ENCODE measurements at places on chromosomes 1 and 21.

- DNase-seq, result no peak
Observed at GRCh38 chr1:177425199-177425598, 254.4 kb downstream of the BRINP2 start.

- no peak for DNase-seq
Observed at GRCh38 chr1:23097316-23097715, 71.3 kb downstream of the LUZP1 start.

DNA sequence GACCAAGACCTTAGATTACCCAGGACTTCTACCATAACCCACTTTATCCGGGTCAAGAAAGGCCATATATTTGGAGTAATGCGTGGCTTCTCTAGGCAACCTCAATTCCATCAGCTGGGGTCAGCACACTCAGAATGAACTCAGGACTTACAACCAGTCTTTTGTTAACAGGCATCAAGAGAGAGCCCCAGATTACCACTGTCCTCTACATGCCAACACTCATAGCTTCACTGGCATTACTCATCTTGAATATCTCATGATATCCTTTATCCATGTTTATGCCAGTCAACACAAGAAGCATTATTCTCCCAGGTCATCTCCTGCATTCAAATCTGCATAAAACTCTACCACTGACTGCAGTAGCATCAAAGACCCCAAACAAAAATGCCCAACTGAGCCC is 6.6 kb upstream of the FCGR2A start:
- no peak for DNase-seq

- no peak for DNase-seq
Observed at GRCh38 chr1:147760481-147761260, at the start of gene GJA5. GJA5 (minus strand) TSS chr1:147760602; CDS start chr1:147759238, 1,364 bp downstream.

DNA sequence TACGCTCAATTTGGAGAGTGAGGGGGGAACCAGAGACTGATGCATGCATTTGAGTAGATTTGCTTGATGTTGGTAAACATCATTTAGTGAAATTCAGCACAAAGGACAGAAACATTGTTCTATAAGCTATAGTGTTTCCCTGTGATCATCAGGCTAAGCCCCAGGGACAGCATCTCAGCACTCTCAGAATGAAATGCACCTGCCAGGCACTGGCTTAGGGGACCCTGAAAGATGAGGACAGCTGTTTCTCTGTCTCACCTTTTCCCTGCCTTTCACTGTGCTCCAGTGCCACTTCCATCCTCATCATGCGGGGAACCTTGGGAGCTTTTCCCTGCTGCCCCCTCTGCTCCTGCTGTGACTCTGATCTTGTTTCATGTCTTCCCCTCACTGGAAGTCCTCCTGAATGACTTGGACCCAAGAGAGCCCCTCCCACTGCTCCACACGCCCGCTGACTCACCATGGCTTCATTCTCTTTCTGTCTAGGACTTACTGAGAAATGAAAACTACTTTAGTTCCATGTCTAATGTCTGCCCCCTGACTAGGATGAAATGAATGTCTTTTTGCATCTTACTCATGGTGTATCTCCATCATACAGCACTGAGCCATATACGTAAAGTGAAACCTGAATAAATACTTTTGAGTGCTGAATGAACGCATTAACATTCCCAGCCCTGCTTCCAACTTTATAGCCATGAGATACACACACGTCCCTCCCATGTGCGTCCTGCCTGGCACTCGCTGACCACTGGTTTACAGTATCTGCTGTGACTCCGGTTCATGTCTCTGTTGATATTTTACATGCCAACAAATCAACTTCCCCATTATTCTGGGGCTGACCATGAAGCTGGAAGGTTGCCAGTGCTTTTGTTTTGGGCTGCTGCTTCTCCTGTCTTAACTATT is 182.0 kb downstream of the PCP4 start:
- no peak for DNase-seq

GRCh38 chr1:219459351-219460080 is 153.4 kb downstream of the ZC3H11B start:
- DNase-seq, result no peak

DNA sequence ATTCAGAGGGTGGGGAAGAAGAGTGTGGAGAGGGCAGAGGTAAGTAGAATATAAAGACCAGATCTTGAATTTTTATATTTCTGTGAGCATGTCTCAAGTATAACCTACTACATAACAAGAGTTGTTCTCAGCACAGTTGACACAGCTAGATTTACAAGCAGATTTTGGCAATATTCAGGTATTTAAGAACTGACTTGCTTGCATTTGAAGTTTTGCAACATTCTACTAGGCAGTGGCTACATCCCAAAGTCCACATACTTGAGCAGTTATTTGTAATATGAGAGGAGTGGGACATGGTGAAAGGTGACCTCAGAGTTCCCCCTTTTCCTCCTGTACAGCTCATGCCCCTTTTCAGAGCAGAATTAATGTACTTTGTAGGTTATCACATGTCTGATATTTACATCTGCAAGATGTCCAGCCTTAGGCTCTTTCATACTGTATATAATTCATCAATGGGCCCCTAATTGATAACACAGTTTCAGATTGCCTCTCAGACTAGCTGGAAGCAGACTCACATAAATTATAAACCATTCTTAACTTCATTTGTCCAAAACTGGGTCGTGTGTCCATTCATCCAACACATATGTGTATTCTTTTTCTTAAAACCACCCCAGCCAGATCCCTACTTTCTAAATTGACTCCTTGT is 136.7 kb upstream of the RAVER2 start:
- no peak for DNase-seq

- no peak for DNase-seq
Observed at GRCh38 chr1:155313261-155313660, 4.6 kb downstream of the FDPS start.

DNA sequence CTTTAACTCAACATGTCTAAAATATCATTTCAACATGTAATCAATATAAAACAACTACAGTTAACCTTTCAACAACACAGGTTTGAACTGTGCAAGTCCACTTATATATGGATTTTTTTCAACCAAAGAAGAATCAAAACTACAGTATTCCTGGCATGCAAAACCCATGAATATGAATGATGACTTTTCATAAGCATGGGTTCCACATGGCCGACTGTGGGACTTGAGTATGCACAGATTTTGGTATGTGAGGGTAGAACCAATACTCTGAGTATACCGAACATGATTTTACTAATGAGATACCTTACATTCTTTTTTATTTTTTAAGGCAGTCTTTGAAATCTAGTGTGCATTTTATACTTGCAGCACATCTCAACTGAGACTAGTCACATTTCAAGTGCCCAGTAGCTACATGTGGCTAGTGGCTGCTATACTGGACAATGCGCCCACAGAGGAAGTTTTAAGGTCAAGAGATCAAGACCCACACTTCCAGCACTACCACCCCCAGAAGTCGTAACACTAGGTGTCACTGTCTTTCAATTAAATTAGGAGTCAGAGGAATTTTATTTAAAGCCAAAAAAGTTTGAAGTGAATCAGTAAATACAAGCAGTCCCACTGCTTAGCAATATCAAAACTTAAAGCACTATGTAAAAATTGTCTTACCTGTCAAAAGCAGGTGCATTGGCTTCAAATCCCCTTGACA is 40.0 kb downstream of the SYNJ1 start:
- DNase-seq, result no peak

- DNase-seq, result no peak
Observed at GRCh38 chr1:99580451-99580850, 65.5 kb upstream of the PALMD start.

DNA sequence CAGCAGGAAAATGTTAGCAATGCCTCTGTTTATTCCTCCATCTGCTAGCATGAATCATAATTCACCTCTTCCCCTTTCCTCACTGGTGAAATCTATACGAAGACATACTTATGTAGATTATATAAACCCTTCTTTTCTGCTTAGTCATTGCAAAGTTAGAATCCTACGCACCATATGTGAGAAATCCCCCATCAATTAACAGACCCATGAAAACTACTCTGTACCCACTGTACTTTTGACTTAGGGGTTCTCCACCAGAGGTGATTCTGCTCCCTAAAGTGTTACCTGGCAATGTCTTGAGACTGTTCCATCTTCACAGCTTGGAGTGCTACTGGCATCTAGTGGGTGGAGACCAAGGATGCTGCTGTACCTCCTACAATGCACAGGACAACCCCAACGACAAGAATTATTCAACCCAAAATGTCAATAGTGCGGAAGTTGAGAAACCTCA is 49.6 kb upstream of the KCTD3 start:
- DNase-seq, result no peak

DNA sequence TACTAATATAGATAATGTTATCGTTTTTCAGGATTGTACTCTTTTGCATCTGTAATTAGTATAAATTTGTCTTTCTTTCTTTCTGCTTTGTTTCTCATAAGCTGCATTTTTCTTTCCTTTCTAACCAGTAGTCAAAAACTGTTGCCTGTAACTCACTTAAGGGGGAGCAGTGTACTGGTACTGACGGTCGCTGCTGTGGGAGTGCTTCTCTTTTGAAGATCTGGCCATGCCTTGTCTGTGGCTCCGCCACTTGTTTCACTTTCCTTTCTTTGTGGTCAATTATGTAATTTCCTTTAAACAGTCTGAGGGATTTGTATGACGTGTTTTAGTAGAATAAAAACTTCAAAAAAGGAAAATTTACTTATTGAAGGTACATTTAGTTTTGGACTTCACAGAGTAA is 37.0 kb downstream of the MIA3 start:
- peak; percentile 27 for DNase-seq

DNA sequence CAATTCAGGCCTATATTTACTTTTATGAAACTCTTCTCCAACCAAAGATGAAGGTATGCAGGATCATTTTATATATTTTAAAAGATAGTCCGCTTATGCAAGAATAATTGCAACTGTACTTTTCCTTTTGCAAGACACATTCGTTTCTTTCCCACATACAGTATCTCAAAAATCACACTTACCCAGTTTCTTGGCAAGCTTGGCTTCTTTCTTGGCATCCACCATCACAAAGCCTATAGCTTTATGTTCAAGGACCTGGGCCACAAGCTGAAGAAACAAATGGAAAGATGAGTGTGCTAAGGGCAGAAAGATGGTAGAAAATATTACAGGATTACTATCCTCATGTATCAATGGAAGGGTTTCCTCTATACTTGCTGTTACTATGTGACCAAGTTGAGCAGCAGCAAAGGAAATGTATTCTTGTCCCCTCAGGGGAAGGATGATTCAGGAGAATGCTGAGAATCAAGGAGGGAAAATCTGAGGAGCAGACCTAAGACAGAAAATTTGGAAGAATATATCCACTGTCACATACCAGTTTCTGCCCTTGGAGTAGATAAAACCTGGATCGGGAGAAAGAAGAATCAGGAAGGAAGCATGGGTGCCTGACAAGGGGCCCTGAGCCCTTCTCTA is 23.8 kb downstream of the CASQ2 start:
- no peak for DNase-seq

DNA sequence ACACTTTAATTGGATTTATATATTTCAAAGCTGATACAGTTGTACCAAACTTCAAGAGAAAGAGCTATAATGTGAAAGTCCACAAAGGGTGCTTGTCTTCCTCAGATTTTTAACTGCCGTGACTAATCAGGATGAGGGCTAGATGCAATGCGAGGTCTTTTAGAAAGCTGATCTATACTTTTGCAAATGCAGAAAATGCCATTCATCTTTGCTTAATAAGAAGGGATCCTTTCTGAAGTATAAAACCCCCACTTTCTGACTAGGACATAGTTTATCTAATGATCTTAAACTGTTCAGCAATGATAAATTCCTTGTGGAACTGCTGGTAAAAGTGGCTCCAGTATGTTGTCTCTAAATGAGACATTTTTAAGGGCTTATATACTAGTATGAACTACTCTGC is 102.7 kb upstream of the NGF start:
- no peak for DNase-seq
